ENCODE measurements at places on chromosomes 2 and 18. TPM values are rescaled to one million over a fixed set of nuclear protein-coding genes. Genes with fewer than 3 reads are reported as not detected.

RGPD4 gene
- total RNA-seq: not detected

C2orf78 gene
- total RNA-seq: not detected

POTEF gene
- not detected for total RNA-seq

RAB11FIP5 gene
- total RNA-seq: 42.1 TPM

FAM117B gene
- 3.4 TPM for total RNA-seq

TMEM182 gene
- 2.8 TPM for total RNA-seq

DNA sequence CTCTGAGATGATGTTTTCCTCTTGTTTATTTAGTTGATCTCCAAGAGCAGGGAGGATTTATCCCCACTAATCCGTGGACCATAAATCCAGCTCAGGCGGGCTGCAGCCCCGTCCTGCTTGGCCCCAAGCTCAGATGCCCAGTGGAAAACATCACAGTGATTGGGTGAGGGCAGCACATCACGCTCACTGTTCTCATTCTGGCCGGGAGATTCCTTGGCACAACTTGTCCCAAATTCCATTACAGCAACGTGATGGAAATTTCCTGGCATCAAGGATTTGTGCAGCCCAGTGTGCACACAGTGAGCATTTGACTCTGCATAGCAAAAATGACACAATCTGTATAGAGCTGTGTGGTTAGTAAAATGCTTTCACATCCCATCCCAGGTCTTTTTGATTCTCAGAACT lies 96.8 kb downstream of the VAPA start:
- no peak for DNase-seq

DNA sequence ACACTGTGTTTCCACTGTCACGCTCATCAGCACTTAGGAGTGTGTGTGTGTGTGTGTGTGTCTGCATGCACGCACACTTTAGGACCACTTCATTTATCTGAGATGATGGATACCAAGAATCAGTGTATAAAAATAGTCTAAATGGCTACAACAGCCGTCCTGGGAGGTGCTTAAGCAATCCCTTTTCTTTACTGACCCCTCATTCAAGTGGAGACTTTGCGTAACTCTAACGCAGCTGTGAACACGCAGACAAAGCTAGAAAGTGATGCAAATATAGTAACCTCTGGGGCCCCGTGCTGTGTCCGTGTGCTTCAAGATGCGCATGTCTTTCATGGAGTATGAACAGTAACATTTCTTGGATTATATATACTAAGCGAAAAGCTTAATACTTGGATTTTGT lies 40.4 kb upstream of the RBM44 start:
- no peak for DNase-seq

- DNase-seq: no peak
Measured at GRCh38 chr2:181889776-181890175, 1.8 kb upstream of the ITPRID2 start.

DNA sequence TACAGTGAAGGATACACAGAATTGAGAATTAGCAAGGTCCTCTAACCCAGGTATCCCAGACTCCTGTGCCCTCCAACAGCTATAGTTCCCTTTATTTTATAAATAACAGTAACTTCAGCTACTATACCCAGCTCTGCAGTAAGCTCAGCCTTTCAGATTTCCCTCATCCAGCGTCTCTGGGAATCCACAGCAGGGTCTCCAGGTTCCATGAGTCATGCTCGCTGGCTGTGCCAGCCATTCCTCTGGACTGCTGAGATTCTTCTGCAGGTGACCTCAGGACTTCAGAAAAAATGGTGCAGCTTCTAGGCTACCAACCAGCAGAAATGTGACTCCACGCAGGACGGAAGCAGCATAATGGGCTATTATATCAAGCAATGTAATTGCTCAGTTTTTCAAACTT lies 419.3 kb downstream of the ZNF516 start:
- no peak for DNase-seq

- DNase-seq: no peak
Measured at GRCh38 chr2:25103287-25103871, 61.5 kb downstream of the EFR3B start.

DNA sequence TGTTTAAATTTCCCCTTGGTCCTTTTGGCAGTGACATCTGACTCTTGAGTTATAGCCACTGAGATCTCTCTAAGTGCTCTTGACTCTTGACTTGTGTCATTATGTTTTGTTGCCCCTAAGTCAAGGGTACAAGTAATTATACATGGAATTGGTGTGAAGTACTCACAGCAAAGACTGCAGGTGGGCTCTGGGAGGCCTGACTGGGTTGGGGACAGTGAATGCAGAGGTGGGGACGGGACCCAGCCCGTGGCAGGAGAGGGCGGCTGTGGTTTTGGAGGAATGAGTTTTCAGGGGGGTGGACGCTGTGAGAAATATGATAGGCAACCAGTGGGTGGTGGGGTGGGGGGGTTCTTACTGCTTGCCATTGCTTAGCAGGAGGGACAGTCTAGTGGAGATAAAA lies 97.8 kb downstream of the NCK2 start:
- DNase-seq: peak; percentile 64

- no peak for DNase-seq
Measured at GRCh38 chr2:120599656-120600055, 136.0 kb upstream of the GLI2 start.

Measured in esophagus muscularis mucosa (tissue), 4 donors.